ENCODE measurements at places on chromosomes 4 and X.

DNA sequence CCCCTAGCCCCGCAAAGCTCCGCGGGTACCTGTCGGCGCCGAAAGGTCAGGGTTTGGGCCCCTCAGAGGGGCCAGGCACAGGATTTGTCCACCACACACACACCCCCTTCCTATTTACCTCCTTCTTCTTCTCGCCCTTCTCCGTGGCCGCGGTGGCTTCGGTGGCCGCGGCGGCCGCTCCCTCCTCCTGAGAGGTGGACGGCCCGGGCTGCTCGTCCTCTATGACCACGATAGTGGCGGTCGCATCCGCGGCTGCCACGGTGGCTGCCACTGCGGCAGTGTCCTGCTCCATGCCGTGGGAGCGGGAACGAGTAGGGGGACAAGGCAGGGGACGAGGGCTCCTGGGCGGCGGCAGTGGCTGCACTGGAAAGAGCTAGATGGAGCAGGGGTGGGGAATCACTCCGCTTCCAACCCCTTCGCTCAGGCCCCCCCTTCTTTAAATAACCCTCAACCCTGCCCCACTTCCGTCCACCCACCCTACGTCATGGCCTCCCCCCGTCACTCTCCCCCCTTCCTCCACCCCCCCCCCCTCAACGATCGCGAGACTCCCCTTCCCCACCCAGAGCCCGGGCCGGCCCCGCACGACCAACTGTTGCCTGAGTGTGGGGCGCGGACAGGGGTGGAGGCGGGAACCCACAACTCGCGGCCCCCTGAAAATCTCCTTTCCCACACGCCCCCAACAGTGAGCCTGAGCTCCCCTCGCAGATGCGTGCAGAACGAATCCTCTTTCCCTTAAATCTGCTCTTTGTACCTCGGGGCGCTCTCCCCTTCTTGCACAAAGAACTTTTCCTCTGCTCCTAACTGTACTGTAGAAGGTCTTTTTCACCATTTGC lies at the start of gene SMARCA1:
SMARCA1 (minus strand) TSS at position 412 of the 833 bp plus-strand sequence; CDS start at position 292, 120 bp downstream.
- H3K4me1 ChIP-seq, result no peaks in the 10 kb centered on the region
- DNase-seq, result peak; percentile 77
- no peaks in the 10 kb centered on the region for H3K36me3 ChIP-seq
- H3K27me3 ChIP-seq, result no peaks in the 10 kb centered on the region

DNA sequence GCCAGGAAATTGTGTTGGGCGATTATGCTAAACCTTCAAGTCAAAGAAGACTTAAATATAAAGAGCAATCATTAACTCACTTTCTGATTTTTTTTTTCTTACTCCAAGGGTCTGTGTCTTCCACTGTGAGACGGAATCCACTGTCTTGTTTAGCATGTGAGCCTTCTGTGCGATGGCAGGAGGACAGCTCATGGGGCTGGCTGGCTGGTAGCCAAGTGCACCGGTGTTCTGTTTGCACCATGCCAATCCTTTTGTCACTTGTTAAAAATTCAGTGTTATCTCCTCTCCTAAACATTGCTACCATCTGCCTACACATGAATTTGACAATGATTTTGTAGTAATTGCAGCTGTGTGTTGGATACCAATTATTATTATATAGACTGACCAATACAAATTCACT lies 1056.3 kb upstream of the IGFBP7 start:
- H3K27ac ChIP-seq, result no peak overlapping the region
- H3K36me3 ChIP-seq, result no peaks in the 10 kb centered on the region
- DNase-seq, result no peak
- H3K4me1 ChIP-seq, result no peaks in the 10 kb centered on the region
- no peaks in the 10 kb centered on the region for H3K27me3 ChIP-seq

- H3K4me3 ChIP-seq, result no peak overlapping the region
- H3K27ac ChIP-seq, result no peak overlapping the region
- no peaks in the 10 kb centered on the region for H3K36me3 ChIP-seq
- no peaks in the 10 kb centered on the region for H3K27me3 ChIP-seq
- H3K4me1 ChIP-seq, result no peaks in the 10 kb centered on the region
Observed at GRCh38 chrX:109873983-109874382, 128.9 kb upstream of the TMEM164 start.

GRCh38 chrX:110853610-110854009 lies 58.0 kb upstream of the CHRDL1 start:
- no peak overlapping the region for H3K27ac ChIP-seq
- H3K27me3 ChIP-seq, result no peaks in the 10 kb centered on the region
- no peaks in the 10 kb centered on the region for H3K4me1 ChIP-seq
- H3K4me3 ChIP-seq, result no peak overlapping the region
- H3K36me3 ChIP-seq, result no peaks in the 10 kb centered on the region
- DNase-seq, result peak; percentile 54

GRCh38 chrX:119573840-119574393 lies 446 bp upstream of the UBE2A start:
- H3K27me3 ChIP-seq, result no peaks in the 10 kb centered on the region
- peak; percentile 54 for DNase-seq
- H3K4me3 ChIP-seq, result peak overlapping the region; percentile 56
- no peak overlapping the region for H3K27ac ChIP-seq

Data from mesendoderm (in vitro differentiated cells).